Muscle of leg (tissue), 16 donors: ENCODE measurements at places on chromosomes 16 and 17. TPM values are rescaled to one million over a fixed set of nuclear protein-coding genes. Genes with fewer than 3 reads are reported as not detected.

DNA sequence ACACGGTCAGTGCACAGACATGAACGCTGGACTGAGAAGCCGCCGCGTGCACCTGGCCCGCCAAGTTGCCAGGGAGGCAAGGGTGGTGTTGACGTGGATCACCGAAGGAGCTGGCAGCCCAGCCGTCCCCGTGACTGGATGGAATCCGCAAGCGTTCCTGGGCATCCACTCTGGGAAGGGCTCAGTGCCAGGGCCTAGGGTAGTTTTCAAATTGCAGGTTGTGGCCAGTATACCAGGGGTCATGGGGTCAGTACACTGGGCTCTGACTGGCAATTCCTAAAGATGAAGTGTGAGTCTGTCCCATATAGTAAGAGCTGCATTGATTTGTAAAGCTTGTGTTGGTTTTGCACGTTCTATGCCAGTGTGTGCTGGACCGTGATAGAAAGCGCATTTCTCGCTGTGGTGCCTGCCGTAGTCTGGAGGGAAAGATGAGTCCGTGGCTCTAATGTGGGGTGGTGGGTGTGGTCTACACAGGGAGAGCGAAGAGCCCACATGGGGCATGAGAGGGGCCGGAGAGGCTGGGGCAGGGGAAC is 21.1 kb upstream of the METRNL start:
- DNase-seq = peak; percentile 16

DNA sequence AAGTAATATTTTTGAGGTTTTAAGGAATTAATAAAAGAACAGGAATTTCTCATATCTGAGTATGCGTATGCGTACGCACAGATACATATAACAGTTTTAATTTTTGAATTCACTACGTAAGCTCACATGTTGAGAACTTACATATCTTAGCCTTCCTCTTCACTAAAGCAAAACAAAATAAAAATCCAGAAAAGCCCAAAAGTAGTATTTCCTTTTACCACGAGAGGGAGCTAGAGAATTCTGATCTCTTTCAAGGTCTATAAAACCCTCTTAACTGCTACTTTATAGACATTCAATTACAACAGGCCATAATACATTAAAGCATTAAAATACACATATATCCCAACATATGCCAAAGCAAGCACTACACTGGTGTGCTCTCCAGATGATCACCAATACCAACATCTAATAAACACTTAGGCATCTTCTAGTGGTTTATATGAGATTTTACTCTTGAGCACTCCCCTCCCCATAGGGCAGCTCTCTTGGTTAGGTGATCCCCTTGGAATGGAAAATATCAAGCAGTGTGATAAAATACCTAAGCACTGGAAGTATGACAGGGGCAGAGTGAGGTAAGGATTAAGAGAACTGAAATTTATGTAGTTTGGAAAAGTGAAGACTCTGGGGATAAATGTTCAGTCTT is 94.0 kb downstream of the SKAP1 start:
- peak; percentile 69 for DNase-seq

DNA sequence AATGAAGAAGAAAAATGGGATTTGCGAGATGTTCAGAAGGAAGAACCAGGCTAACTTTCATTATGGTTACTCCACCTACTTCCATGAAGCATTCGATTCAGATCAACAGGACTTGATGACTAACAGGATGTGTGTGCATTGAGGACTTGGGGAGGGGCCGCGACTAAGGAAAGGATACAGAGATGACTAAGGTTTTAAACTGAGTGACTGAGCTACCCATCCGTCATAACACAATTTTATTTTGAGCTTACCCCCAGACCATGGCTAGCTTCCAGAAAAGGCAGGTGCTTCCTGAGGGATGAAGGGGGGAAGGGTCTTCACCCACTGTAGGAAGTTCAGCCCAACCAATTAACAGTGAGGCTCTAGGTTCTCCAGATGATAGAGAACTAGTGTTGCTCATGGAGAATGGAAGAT is 2.5 kb upstream of the CDYL2 start:
- DNase-seq = peak; percentile 18

- peak; percentile 89 for DNase-seq
Observed at GRCh38 chr17:82565551-82565950, 46.0 kb downstream of the FOXK2 start.

DNA sequence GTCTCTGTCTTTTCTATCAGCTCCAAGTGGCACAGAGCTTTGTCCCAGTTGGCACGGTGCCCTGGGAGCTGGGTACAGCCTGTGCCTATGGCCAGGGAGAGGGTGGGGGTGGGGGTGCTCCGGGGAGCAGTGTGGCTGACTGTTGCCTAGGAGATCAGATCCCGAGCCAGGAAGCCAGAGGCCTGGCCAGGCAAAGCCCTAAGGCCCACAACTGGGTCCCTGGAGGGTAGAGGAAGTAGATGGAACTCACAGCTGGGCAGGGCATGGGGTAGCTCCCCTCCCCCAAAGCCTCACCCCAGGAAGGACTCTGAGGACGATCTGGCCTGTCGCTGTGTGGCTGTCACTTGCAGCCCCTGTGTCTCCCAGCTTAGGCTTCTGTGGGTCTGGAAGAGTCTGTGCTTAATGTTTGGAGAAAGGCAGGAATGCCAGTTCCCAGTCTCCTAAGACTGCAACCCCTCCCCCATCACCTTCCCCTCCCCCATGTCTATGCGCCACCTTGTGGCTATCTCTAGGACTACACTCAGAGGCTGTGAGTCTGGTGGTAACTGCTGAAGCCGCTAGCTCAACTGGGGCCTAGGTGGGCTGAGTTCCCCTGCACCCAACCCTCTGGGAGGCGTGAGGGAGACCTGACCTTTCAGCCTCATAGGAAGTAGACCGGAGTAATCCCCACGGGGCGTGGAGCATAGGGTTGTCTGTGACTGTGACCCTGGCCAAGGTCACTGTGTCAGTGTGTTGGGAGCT is 12.6 kb downstream of the THRA start:
- peak; percentile 78 for DNase-seq

Gene NKD1
- 7.7 TPM for polyA plus RNA-seq

Gene PDE6G
- 2.8 TPM for polyA plus RNA-seq

Gene SAMD14
- polyA plus RNA-seq = 5.5 TPM

Gene GPRC5B
- polyA plus RNA-seq = 92.0 TPM

Gene POLDIP2
- polyA plus RNA-seq = 61.0 TPM
